ENCODE measurements at places on chromosomes 2 and 18.
A peak's percentile ranks its signal among the peaks of the same experiment; 100 is the strongest.

- DNase-seq: peak; percentile 75
These were observed 19.3 kb upstream of the RBBP8 start for GRCh38 chr18:22913861-22914260.

- DNase-seq: peak; percentile 80
These were observed 76.4 kb downstream of the TSN start for GRCh38 chr2:121831841-121832240.

GRCh38 chr2:216285701-216286100 lies 86.6 kb downstream of the MARCHF4 start:
- no peak for DNase-seq

- peak; percentile 77 for DNase-seq
These were observed 21.3 kb upstream of the CD28 start for GRCh38 chr2:203685081-203685621.

DNA sequence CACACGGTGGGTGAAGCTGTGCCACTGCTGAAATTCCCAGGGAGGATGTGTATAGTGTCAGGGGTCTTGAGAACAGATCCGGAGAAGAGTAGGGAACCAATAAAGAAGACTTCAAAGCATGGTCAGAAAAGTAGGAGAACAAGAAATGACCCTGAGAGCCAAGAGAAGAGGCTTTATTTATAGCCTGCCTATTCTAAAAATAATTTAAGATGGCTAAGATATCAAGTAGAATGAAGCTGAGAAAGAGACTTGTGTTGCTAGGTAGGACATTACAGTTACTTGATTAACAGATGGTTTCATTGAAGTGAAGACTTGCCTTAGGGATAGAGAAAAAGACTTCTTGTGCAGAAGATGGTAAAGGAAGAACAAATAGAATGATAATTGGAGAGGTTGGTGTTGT lies 43.7 kb downstream of the GALNT1 start:
- no peak for DNase-seq

DNA sequence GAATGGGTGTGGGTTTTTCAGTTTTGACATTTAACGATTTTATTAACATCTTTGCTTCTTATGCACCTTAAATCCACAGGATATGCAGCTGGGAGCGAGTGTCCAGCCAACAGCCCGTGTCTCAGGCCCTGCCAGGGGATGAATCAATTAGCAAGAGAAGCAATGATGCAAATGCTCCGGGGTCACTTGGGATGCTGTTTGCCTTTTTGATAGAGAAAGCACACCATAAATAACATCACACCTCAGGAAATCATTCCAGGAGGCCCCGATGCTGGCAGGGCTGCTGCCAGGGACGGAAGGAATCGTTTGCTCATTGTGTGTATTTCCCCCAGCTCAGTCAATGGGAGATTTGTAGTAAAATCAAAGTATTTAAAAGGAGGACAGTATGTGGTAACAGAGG lies 394.0 kb upstream of the HNRNPA3 start:
- peak; percentile 7 for DNase-seq

DNA sequence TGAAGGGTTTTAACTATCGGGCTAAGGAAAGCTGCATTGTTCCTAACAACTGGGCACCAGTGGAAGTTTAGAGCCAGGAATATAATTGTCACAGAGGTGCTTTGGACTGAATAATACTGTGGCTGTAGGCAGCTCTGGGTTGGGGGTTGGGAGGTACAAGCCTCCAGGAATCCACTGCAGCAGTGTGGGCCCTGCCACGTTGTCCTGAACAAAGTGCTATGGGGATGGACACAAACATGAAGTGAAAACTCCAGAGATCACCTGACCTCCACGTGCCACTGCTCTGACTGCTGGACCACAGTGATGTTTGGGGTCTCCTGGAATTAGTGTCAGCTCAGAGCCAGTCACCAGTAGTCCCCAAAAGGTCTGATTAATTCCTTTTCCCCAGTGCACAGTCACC lies 110.9 kb downstream of the BCL2 start:
- no peak for DNase-seq

DNA sequence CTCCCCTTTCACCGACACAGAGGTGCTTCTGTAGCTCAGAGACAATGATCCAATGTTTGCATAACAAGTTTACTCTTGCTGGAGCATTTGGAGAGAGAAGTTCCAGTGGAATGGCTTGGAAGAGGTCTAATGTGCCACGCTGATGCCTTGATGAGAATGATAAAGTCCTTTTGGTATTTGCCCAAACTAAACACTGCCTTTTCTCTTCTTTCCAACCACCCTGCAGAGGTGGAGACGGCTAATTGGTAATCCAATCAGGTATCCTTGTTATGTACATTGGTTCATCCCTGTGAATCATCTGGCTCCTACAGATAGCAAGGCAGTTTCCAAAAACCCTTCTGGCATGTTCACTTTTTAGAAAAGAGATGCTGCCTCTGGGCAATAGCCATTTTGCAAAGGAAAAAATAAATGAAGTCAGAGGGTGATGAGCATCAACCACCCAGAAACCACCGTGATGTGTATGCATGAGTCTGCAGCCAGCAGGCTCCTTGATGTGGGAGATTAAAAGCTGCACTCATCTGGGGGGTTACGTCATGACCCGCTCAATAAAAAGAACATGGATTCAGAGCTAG lies 40.6 kb downstream of the KIAA2012 start:
- peak; percentile 45 for DNase-seq

DNA sequence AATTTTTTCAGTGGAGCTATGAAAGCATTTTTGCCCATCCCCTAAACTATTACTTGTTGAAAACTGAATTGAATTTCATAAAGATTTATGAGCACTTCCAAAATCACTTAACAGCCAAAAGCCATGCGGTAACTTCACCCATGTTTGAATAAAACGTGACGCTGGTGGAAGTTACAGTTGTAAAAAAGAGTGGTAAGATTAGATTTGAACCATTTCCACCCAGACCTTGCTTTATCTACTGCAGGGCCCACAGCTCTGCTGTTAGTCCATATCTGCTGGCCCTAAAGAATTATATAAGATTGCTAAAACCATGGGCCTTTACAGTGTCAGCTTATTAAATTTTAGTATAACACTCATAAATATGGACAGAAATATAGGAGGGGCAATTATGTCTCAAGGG lies 15.5 kb upstream of the ITGA4 start:
- DNase-seq: no peak

DNA sequence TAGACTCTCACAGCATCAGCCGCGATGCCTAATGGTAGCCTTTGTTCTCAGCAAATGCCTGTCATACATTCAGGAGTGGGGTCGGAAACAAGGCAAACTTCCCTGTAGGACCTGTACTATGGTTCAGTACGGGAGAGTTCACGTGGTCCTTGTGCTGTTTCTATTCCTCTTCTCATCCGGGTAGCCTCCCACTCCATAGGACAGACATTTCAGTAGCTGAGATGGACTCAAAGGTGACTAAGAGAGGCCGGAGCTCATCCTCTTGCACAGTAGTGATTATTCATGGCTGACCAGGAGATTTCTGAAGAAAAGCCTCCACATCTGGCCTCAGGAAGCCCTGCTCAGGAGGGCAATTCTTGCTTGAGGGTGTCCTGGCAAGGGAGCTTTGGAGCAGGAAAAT lies 117.8 kb upstream of the SPRED2 start:
- no peak for DNase-seq

DNA sequence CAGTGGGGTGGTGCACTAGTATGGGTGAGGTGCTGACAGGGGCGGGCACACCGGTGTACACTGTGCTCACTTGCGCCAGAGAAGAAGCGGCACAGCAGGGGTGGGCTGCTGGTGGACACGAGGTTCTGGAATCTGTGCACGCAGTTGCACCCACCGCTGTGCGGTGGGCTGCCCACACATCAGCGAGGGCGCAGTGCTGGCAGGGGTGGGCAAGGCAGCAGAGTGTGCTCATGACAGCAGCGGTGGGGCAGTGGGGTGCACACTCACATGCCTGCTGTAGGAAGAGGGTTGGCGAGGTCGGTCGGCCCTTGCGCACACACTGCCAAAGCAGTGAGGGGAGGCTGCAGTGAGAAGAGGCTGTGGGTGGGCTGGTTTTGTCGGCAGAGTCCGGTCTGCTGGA lies 141.8 kb downstream of the GALNT13 start:
- DNase-seq: no peak

DNA sequence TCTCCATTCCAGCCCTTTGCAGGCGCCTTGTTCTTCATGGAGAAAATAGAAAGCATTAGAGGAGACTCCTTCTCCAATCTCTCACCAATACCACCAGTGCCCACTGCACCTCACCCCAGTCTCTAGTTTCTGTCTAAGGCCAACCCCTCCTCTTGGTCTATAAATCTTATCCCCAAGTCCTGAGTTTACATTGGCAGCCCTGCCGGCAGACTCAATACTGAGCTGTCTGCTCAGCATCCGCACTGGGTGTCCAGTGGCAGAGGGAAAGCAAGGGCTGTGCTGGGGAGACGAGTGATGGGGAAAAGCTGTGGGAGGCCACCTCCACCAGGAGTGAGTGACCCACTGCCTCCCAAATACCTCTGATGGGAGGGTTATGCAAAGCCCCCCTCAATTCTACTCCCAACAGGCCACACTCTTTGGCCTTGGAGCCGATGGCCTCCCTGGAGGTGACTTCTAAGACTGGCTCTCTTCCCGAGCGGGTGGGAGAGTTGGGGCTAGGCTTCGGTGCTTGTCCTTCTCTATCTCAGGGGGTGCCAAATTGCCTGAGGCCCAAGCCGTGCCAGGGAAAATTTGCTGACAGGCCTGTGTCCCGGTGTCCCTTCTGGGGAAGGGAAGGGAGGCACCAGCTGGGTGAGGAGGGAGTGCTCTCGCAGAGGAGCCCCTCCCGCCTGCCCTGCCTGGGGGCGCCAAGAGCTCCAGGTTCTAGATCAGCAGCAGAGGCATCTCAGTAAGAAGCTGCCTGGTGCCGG lies 165.2 kb upstream of the MSH6 start:
- DNase-seq: no peak

Data from tongue (tissue), 3 donors.